ENCODE measurements at places on chromosomes 16 and 17.

- no peak for DNase-seq
These were observed 79.3 kb downstream of the MRC2 start for GRCh38 chr17:62706598-62707424.

- DNase-seq = peak; percentile 74
These were observed 118.8 kb downstream of the C16orf95 start for GRCh38 chr16:87198328-87198832.

GRCh38 chr16:85220964-85221731 lies 108.9 kb upstream of the CIBAR2 start:
- DNase-seq = no peak

DNA sequence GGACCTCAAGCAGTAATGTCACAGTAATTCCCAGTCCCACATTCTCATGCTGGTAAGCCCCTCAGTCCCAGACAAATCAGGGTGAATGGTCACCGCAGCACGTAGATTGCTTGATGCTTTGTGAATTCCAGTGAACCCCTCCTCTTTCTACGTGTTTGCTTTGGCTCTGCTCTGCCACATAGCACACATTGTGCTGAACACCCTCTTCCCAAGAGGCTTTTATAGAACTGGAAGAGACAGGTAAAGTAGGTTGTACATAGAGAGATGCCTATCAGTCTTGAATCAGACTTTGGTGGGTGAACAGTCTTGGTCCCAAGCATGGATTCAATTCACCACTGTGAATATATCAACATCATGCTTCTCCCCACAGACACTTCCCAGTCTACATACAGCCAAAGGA lies 579 bp upstream of the KRTAP9-6 start:
- DNase-seq = no peak

- DNase-seq = no peak
These were observed 46.9 kb downstream of the NFATC3 start for GRCh38 chr16:68131813-68132706.

GRCh38 chr16:84458606-84459532 lies 45.6 kb downstream of the MEAK7 start:
- DNase-seq = no peak

GRCh38 chr17:40122999-40123810 lies 1.4 kb downstream of the MSL1 start:
- DNase-seq = peak; percentile 36

GRCh38 chr17:80779961-80780380 lies 211.7 kb upstream of the CHMP6 start:
- DNase-seq = peak; percentile 100

GRCh38 chr17:52827526-52827925 lies 669.0 kb upstream of the CA10 start:
- no peak for DNase-seq

GRCh38 chr17:80005360-80006338 lies 30.0 kb downstream of the TBC1D16 start:
- DNase-seq = no peak

GRCh38 chr17:43601280-43602039 lies 55.3 kb upstream of the ETV4 start:
- DNase-seq = no peak

- no peak for DNase-seq
These were observed 6.3 kb upstream of the CEP131 start for GRCh38 chr17:81228834-81229665.

DNA sequence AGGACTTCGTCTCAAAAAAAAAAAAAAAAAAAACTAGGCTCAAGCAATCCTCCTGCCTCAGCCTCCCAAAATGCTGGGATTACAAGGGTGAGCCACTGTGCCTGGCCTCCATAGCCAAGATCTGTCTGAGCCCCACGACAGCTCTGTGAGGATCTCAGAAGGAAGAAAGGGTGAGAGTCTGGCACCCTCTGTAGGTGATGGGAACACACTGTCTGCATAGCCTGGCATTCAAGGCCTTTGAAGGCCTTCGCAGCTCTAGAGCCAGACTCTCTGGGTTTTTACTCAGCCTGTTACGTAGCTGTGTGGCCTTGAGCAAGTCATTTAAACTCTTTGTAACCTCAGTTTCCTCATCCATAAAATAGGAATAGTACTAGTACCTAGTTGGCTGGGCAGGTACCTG lies 6.3 kb upstream of the XPO6 start:
- peak; percentile 74 for DNase-seq

GRCh38 chr17:34071886-34072420 lies 183.1 kb upstream of the CCL2 start:
- no peak for DNase-seq

GRCh38 chr16:70254965-70255286 lies 3.2 kb upstream of the EXOSC6 start:
- no peak for DNase-seq

- no peak for DNase-seq
These were observed 2291.3 kb downstream of the TP53TG3F start for GRCh38 chr16:35750701-35751104.

- DNase-seq = no peak
These were observed 910 bp downstream of the ITGAL start for GRCh38 chr16:30473231-30474073.
